ENCODE measurements at places on chromosomes 12 and 14.

GRCh38 chr12:130715150-130715997 is 725 bp downstream of the RIMBP2 start:
- DNase-seq, result no peak

DNA sequence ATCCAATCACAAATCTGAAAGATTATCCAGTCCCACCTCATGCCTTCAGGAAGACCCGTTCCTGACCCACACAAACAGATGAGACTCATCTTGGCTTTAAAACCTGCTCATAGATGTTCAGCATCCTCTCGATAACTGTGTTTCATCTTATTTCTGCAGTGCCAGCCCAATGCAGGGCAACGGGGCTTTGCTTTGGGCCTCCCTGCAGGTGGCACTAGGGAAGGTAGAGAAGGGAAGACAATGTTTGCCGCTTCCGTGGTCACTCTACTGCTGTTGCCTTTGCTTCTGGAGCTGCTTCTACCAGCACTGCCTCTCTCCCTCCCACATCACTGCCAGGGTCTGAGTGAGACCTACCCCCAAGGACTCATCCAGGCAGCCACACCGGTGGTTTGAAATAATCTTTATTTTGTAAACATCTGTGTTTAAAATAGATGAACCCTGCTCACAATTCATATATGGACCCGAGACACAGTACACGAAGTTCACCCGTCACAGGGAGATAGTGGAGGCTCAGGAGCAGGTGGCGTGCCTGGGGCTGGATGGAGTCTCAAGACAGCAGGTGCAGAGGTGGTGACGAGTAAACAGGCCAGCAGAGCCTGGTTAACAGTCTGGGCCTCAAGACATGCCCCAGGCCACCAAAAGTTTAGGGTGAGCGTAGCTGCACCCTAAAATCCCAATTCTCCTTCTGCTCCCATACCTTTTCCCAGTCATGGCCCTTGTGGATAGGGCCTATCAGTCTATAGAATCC is 3.1 kb upstream of the GPX2 start:
- no peak for DNase-seq

DNA sequence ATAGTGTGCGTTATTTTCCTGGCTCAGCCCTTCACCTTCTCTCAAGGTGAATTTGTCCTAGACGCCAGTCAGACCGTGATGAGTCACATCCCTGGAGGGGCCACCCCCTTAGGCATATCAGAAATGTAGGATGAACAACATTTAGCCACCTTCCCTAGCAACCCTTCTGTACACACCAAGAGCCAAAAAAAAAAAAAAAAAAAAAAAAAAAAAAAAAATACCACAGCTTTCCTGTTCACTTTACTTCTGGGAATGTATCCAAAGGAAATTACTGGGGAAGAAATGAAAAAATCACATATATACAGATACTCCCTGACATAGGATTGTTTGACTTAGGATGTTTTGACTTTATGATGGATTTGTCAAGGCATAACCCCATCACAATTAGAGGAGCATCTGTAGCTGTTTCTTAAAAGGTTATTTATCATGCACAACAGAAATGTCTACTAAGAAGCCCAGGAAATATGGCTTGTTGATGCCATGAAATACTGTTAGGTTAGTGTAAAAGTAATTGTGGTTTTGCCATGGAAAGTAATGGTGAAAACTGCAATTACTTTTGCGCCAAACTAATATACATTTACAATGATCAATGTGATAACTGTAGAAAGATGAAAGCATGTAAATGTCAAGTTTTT is 68.2 kb upstream of the BDKRB2 start:
- DNase-seq, result no peak

- no peak for DNase-seq
Observed at GRCh38 chr12:31728289-31728916, 418 bp downstream of the AMN1 start.

DNA sequence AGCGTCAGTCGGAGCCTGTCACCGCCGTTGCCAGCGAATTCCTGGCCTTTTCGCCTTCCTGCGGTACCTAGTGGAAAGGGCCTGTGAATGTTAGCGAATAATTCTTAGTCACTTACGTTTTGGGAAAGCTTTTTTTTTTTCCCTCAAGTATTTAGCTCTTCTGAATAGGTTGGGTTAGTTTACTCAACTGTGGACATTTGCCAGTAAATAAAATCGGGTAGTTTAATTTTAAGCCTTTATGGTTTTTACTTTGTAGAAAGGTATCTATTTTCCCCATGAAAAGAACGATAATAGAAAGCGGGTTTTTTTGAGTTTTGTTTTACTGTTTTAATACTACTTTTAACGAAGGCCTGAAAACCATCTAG is 1.7 kb downstream of the YY1 start:
- DNase-seq, result no peak

- DNase-seq, result no peak
Observed at GRCh38 chr12:24948420-24948756, 513 bp downstream of the BCAT1 start.

DNA sequence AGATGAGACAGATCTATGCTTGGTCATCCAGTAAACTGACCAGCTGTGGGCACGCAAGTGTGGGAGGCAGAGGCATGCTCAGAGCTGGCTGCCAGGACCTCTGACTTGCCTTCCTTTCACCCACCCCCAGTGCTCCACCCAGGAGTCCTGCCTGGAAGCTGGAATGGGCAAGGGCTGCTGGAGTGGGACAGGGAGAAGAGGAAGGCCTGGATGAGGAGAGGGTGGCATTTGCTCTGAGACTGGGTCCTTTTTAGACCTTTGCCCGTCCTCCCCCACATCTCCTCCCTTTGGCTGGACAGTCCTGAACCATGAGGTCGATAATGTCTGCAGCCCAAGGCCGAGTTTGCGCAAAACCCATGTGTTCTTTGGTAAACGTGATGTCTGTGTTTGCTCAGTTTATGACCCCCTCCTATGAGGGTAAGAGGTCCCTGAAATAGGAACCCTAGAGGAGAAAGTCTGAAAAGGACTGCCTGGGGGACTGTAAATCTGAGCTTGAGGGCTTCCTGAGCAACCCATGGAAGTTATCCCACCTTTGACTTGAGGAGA is 3.8 kb upstream of the INHBE start:
- DNase-seq, result no peak
